Activated CD4-positive, CD25-positive, alpha-beta regulatory T cell treated with anti-CD3 and anti-CD28 coated beads, Interleukin-2, amount 50 U/mL, for 24 hours (primary cell): ENCODE measurements at places on chromosomes 11 and 22.

GRCh38 chr11:107777110-107777509, 65.3 kb upstream of the SLN start:
- no peak for ATAC-seq

GRCh38 chr11:70882716-70883085, 369.7 kb downstream of the SHANK2 start:
- no peak for ATAC-seq

- ATAC-seq, result no peak
Measured at GRCh38 chr11:66866511-66866986, 9.7 kb downstream of the LRFN4 start.

DNA sequence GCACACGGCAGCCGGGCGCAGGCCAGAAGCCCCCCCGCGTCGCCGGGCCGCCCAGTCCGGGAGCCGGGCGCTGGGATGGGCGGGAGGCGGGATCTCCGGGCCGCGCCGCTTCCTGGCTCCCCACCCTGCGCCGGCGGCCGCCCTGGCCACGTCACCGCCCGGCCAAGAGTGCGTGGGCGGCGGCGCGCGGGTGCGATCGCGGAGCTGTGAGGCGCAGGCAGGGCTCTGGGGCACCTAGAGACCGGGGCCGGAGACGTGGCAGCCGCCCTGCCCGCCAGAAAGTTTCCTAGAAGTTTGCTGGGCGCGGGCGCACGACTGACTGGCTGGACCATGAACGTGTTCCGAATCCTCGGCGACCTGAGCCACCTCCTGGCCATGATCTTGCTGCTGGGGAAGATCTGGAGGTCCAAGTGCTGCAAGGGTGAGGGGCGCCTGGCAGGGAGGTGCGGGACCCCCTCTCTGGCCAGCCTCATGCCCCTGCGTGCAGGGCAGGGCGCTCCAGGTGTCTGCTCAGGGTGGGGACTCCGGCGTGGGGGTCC, at the start of gene KDELR3:
Gene KDELR3, plus strand, starts transcription at position 193 of the 539 bp plus-strand sequence. Its CDS starts 138 bp downstream, at position 331.
- ATAC-seq, result peak; percentile 82

GRCh38 chr11:110362971-110363509, 66.6 kb upstream of the RDX start:
- ATAC-seq, result no peak

DNA sequence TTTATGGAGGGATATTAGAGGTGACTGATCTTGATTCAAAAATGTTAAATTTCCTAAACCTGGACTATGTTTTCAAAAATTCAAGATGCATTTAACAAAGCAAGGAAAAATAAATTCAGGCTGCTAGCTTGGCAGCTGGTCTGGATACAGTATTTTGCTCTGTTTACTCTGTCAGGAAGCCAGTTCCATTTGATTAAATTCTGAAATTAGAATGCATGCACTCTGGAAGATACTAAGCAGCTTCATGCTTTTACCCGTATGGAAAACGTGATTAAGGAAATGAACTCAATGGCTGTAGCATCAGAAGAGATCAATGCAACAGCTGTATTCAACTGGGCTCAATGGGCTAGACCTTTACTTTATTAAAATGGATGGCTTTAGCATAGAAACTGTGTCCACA, 14.2 kb downstream of the C11orf71 start:
- ATAC-seq, result no peak

DNA sequence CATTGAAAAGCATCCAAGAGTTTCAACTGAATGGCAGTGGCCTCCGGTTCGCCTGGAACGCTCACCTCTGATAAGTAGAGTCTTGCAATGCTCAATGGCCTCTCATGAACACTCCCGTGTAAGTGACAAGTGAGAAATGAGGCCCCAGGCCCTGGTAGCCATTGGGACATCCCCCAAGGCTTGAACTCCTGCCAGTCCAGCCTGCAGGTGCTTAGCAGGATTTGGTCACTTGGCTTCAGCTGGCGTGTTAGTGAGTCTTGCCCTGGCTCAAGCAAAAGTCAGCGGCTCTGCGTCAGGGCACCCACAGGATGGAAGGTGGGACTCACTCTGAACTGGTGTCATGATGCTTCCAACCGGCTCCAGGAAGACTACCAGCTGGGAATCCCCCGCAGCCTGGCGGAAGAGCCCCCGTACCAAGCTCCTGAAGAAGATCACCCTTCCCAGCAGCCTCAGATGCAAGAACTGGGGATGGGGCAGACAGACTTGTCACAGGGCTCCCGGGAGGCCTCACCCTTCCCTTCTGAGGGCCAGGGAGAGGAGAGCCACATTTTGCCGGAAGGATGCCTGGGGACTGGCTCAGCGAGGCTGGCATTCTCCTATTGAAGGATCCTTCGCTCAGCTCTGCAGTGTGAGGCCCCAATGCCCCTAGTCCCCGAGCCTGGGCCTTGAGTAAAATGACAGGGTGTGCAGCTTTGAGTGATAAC, 19.3 kb downstream of the MB start:
- no peak for ATAC-seq

- ATAC-seq, result no peak
Measured at GRCh38 chr11:106395716-106396349, 318.4 kb downstream of the AASDHPPT start.

GRCh38 chr11:73851046-73851764, 25.4 kb downstream of the COA4 start:
- ATAC-seq, result no peak

DNA sequence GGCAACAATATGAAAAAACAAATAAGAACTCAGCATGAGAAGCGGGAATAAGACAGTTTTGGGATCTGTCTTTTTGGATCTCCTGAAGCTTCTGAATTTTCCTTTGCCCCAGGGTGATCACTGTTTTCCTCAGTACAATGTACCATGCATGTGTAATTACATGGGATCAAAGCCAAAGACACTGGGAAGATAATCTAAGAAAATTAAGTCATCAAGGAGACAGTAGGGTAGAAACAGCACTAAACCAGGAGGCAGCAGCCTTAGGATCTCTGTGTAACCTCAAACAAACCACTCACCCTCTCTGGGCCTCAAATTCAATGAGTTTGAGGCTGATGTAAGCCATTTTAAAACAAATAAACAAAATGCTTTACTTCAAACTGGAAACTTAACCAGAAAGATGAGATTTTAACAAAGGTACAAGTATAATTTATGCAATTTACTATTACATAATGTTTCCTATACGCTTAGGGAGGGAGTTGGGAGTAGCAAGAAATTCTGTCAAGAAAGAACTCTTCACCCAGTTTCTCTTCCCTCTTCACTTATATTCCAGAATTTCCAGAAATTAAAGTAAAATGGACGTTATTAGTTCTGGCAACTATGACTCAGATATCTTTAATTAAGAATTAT, 77.0 kb downstream of the RAB30 start:
- no peak for ATAC-seq
